ENCODE measurements at places on chromosomes 2 and 18.

- no peak for DNase-seq
Measured at GRCh38 chr2:107107351-107107750, 221.4 kb upstream of the ST6GAL2 start.

DNA sequence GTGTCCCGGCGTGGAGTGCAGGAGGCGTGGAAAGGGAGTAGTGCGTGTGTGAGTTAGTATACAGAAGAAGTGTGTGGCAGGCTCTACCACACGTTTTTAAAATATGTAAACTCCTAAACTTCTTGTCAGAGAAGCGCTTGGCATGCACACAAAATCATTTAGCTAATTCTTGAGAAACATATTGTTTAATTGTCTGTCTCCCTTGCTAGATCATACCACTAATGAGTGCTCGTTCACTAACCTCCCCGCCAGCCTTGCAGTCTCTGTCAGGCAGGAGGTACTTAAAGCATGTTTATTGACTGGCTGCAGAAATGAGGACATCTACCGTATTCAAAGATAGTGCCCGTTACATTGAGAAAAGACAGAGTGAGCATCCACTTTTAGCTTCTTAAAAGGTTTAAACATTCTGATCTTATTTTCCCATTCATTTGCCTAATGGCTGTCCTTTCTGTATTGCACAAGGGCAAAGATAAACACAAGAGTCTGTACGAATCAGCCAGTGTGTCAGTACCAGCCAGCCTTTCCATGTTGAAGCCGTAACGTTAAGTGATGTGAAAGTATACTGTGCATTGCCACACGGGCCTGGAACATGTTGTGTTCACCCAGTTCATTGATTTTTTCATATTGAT, 41.4 kb downstream of the TRAPPC12 start:
- no peak for DNase-seq

DNA sequence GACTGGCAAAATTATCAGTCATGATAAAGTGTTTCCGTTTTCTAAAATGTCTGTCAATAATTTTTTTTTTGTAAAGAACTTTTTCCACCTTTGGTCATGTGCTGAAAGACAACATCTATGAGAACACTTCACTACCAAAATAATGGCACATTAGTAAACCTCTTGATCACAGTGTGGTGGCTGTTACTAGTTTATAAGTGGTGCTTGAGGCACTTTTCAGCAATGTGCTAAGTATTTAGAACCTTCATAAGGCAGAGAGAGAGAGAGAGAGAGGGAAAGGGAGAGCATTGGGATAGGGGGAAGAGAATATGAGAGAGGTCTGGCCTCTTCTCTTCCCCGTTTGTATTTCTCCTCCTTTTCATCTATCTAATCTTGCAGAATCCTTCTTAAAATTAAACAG, 1.1 kb upstream of the NYAP2 start:
- no peak for DNase-seq

GRCh38 chr2:65478498-65479135, 46.2 kb upstream of the SPRED2 start:
- DNase-seq = no peak

- DNase-seq = no peak
Measured at GRCh38 chr2:48438266-48438665, 91.7 kb upstream of the STON1 start.

- DNase-seq = no peak
Measured at GRCh38 chr2:226797989-226798421, 1.6 kb downstream of the IRS1 start.

DNA sequence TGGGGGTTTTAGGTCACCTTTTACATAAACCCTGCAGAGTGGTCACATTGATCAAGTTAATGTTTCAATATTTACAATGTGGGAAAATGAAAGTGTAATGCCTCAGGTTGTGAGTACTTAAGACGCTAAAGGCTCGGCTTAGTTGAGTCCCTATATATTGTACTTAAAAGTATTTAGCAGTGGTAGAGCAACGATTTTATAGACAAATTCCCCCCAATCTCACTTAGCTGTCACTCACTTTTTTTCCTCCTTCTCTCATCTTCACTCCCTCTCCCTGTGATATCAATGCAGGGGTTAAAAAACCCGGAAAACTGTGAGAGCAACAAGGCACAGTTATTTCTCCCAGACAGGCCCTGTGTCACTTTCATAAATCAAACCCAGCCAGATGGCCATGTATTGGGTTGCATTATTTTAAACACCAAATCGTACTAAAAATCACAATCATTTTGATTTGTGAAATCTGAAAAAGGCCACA, 5.4 kb downstream of the POU3F3 start:
- no peak for DNase-seq

- no peak for DNase-seq
Measured at GRCh38 chr2:1802046-1802445, 57.7 kb upstream of the PXDN start.

GRCh38 chr2:39620067-39620466, 45.6 kb upstream of the TMEM178A start:
- DNase-seq = peak; percentile 55

DNA sequence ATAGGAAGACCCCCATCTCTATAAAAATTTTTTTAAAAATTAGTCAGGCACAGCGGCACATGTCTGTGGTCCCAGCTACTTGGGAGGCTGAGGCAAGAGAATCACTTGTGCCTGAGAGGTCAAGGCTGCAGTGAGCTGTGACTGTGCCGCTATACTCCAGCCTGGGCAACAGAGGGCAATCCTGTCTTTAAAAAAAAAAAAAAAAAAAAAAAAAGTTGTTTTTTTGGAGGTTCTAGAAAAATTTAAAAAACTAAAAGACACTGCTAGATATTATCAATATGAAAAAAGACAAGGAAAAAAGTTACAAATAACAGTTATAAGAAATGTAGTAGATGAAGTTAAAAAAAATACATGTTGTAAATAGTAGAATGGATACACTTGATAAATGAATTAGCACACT, 56.1 kb upstream of the C2orf15 start:
- DNase-seq = no peak

DNA sequence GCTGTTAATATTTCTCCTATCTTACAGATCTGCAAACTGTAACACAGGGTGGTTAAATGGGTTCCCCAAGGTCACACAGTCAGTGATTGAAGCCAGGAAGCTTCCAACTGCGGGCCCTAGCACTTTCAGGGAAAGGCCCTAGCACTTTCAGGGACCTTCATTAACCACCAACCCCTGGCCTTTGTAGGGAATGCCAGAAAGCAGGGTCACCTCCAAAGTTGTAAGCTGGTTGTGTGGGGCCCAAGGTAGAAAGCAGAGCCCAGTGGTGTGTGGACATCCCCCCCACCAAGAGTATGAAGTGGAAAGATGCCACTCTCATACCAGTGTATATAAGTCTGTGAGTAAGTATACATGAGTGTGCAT, 4.4 kb downstream of the DLX2 start:
- DNase-seq = no peak

DNA sequence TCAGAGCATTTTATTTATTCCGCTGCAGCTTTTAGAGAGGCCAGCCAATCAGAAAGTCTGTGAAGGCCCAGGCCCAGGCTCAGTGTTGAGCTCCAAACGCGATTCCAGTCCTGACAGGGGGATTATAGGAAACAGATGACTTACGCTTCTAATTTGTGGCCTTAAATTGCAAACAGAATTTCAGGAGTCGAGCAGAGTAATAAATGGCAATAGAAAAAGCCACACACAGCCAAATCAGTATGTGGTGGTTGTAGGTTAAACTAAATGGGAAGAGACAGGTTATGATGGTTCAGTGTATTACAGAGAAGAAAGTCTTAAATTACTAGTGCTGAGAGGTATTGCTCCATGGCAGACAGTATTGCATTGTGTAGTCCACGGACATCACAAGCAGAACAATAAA, 131.0 kb upstream of the ZEB2 start:
- no peak for DNase-seq

GRCh38 chr2:106106622-106107508, 87.2 kb downstream of the UXS1 start:
- DNase-seq = no peak

- DNase-seq = peak; percentile 29
Measured at GRCh38 chr2:182186132-182186735, 200.6 kb downstream of the PPP1R1C start.

GRCh38 chr18:48958951-48959350, 8.2 kb upstream of the SMAD7 start:
- DNase-seq = no peak

DNA sequence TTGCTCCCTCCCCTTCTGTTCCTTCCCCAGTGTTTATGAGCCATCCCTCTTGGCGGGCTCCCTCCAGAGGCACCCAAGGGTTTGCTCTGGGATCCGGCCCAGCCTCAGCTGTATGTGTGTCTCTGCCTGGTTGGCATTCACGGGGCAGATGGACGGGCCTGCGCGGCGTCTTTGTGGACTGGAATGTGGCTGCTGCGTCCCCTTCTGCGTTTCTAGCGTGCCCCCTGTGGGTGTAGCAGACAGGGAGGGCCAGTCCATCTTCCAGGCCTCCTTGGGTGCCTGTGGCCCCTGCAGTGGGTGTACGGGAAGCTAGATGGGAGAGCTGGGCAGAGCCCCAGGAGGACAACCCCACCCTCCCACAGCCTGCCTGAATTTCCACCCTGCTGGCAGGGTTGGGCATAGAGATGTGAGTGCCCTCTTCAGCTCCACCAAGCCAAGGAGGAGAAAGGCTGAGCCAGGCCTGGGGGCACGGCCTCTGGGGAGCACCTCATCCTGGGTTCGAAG, 15.7 kb downstream of the GPC1 start:
- DNase-seq = no peak

GRCh38 chr18:2223849-2224248, 347.5 kb downstream of the METTL4 start:
- no peak for DNase-seq

- no peak for DNase-seq
Measured at GRCh38 chr2:172198361-172198760, 95.7 kb upstream of the DLX2 start.

DNA sequence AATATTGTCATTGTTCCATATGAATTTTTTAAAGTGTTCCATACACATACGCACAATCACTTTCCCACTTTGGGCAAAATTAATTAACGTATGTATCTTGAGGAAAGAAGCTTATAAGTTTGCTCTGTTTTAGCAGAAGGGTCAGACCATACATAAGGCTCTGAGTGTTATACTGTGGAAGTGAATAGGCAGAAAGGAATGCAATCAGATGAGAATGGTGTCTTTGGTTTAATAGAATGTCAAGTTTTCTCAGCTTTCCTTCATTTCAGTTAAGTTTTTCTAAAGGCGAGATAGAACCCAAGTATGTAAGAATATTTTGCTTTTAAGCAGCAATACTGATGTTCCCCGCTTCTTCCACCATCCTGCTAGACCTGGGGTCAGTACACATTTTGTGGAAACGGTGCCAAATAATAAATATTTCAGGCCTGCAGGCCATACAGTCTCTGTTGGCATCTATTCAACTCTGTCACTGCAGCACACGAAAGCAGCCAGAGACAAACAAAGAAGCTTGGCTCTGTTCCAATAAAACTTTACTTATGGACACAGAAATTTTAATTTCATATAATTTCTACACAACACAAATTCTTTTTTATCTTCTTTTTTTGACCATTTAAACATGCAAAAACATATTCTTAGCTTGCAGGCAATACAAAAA, 100.6 kb downstream of the UPP2 start:
- peak; percentile 72 for DNase-seq

Measured in COLO829 (cell line).